AG08395 (cell line): ENCODE measurements at places on chromosomes 13 and 19.

GRCh38 chr13:89660752-89661151, 1686.7 kb upstream of the MIR17HG start:
- no peak for DNase-seq

GRCh38 chr19:28021259-28022185, 1191.4 kb downstream of the UQCRFS1 start:
- DNase-seq = no peak

DNA sequence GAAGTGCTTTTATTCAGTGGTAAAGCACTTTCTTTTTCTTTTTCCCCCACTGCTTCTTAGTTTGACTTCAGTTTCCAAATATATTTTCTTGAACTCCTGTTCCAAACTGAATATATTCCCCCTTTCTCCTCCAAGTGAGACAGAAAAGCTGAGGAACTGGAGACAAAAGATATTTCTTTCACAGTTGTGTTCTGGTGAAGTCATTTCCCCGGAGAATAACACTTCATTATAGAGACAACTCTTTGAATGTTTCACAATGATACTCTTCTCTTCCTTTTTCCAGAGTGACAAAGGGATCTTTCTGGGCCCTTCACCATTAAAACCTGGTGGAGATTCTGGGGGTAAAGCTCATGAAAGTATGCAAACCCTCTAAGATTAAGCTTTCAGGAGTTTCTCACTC, 860.8 kb upstream of the SLITRK5 start:
- DNase-seq = no peak

- DNase-seq = peak; percentile 6
Measured at GRCh38 chr13:93450191-93450621, 223.6 kb downstream of the GPC6 start.

- no peak for DNase-seq
Measured at GRCh38 chr19:54208784-54209057, 8.1 kb downstream of the RPS9 start.

- DNase-seq = no peak
Measured at GRCh38 chr13:82717249-82717648, 1165.0 kb downstream of the SLITRK1 start.

- DNase-seq = no peak
Measured at GRCh38 chr13:39816936-39817335, 161.5 kb downstream of the COG6 start.

- DNase-seq = no peak
Measured at GRCh38 chr13:29476046-29476445, 119.4 kb downstream of the SLC7A1 start.

GRCh38 chr13:107976628-107977027, 238.7 kb downstream of the LIG4 start:
- DNase-seq = no peak

DNA sequence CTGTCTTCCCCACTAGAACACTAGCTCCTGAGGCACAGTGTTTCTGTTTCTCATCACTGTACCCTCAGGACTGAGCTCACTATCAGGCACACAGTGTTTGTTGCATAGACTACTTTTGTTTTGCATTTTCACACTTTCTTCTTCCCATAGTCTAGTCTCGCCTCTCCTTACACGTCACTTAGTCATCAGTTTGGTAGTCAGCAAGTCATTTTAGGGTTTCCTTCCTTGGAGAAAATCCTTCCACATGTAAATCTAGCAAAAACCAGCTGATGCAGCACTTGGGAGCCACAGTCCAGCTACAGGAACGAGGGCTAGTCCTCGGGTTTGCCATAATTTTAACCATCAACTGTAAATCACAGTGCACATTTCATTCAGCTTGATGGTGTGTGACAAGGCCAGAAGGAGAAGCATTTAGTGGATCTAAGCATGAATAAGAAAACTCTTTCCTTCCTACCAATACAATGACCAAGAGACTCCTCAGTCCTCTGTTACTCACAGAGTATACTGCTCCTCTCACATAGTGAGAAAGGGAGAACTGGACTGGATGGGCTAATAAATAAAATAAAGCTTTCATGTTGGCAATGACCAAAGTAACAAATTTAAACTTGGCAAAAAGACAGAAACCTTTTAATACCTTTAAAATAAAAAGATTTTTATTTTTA, 221.0 kb downstream of the KLF12 start:
- DNase-seq = peak; percentile 71

DNA sequence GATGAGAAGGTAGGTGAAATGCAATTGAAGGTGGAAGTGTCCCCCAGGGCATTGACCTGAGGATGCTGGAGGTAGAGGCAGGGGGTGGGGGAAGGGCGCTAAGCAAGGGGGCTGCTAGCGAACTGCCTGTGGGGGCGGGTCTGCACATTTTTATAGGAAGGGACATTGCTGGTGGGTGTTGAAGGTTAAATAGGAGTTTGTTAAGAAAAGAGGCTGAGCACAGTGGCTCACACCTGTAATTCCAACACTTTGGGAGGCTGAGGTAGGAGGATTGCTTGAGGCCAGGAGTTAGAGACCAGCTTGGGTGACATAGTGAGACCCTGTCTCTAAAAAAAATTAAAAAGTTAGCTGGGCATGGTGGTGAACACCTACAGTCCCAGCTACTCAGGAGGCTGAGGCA, 5.5 kb upstream of the ACP4 start:
- no peak for DNase-seq

DNA sequence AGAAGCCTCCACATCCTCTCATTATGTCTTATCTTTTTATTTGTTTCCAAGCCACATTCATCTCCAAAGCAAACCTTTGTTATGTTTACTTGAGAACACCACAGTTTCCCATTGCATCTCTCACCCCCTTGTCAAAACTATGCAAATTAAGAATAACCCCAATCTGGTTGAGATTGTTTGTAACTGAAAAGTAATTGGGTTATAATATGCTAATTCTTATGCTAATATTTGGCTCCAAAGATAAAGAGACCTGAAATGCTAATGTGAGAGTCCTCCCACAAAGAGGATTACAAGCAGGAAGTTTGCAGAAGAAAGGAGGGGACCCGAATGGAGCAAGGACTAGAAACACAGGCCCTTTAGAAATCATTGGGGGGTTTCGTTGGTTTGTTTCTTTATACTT, 92.9 kb upstream of the UBL3 start:
- DNase-seq = no peak

DNA sequence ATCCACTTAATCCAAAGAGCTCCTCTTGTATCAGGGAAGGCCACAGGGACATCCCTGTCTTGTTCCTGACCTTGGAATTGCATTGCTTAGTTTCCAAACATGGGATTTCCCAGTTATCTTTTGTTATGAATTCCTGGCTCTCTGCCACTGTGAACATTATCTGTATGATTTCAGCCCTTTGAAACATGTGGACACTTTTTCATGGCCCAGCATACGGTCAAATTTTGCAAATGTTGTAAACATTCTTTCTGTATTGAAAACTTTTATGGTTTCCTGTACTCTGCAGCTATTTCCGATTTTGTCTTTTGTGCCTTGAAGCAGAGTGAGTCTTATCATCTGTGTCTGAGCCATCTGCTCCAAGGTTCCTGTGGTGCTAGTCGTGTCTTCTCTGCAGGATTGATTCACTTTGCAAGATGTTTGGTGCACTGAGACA, 4.5 kb upstream of the CFAP97D2 start:
- DNase-seq = no peak

DNA sequence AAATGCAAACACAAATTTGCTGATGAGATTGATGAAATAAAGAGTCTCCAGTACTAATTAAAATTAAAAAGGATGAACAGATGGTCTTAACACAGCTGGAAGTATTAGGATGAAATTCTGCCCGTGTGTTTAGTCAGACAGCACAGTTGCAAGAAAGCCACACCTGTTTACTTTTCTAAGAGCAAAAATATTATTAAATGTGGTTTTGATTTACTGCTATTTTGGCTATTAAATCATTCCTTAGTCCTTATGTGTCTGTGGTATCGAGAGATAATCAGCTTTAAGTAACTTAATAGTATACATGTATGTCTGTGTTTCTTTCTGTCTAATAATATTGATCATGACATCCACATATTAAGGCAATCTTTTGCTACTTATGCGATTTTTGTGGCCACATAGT, 494.9 kb downstream of the GPC6 start:
- no peak for DNase-seq

- no peak for DNase-seq
Measured at GRCh38 chr19:32800754-32801153, 68.8 kb downstream of the SLC7A9 start.

DNA sequence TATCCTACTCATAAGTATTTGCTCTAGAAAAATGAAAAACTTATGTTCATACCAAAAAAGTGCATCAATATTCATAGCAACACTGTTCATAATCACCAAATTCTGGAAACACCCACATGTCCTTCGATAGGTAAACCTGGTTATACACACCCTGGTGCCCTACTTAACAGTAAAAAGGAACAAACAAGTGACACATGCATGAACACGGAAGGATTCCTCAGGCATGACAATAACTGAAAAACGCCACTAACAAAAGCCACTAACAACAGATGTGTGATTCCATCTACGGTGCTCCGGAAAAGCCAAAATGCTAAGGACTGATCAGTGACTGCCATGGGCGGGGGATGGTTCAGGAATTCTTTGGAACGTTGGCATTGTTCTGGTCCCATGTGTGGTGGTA, 65.5 kb downstream of the STK24 start:
- no peak for DNase-seq

DNA sequence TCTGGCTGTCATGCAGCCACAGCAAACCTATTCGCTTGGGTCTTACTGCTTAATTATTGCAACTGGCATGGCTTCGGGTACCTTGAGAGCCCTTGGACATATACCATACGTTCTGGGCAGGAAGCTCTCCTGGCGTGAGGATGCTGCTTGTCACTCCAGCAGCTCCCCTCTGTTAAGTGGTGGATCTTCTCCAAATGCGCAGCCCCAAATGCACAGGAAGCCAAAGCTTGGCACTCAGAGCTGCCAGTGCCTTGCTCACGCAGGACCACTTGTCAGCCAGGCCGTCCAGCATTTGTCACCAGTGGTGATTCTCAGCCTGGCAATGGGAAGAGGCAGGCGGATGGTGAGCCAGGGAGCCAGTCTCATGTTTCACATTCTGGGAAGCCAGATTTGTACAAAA, 158.6 kb downstream of the KATNAL1 start:
- DNase-seq = no peak

DNA sequence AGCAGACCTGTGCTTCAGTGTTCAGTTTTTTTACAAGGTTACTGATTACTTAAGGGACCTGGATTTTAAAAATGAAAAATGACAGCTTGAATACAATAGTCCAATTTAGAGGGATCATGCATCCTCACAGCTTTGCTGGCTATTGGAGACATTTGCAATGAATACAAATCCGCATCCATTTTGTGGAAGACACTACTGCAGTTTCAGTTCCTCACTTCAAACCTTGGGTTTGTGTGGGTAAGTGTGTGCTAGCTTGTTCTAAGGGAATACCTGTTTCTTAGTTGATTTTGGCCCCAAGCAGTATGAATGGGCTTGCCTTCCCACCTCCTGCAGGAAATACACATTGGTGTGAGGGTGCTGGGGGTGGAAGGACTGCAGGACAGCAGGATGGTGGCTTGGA, 222.4 kb downstream of the OLFM4 start:
- DNase-seq = no peak

DNA sequence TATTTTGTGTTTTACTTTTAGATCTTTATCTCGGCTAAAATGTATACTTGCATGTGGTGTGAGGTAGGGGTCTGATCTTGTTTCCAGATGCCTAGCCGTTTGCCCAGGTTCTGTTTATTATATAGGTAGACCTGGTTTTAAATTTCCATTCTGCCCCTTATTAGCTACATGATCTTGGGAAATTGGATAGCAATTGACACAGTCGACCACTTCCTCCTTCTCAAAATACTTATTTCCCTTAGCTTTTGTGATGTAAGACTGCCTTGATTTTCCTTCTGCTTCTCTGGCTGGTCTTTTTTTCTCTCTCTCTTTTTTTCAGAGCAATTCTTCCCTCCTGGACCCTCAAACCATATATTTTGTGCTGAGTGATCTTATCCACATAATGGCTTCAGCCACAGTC, 3.0 kb upstream of the PGLYRP1 start:
- no peak for DNase-seq

- DNase-seq = no peak
Measured at GRCh38 chr19:34669305-34669704, 7.7 kb downstream of the SCGB2B2 start.

DNA sequence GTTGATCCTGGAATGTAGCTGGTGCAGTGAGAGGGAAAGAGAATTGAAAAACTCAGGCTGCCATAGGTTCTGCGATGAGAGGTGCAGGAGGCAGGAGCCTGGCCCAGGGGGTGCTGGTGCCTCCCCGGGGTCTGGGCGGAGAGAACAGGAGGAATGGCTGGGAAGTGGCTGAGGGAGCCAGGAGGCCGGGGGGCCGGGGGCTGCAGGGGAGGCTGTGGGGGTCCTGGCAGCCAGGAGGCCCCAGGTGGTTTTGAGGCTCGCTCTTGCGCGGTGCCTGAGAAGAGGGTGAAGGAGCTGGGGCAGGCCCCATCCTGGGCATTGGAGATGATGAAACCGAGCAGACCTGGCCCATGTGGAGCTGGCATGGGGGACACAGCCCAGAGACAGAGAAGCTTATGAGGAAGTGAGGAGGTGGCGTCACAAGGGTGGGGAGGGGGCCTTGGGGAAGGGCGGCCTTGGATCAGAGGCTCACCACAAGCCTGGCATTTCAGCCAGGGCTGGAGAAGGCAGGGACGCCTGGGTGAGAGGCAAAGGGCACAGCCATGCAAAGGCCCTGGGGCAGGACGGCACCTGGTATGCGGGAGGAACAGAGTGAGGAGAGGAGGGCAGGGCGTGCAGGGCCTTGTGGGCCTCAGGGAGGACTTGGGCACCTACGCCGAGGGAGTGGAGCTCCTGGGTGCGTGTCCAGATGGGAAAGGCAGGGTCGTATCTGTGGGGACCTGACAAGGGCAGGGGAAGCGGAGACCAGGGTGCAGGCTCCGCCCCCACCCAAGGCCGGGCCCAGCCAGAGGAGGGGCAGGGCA, 1.3 kb upstream of the TEKTIP1 start:
- DNase-seq = no peak

GRCh38 chr13:102930566-102930965, 84.7 kb downstream of the ERCC5 start:
- no peak for DNase-seq

DNA sequence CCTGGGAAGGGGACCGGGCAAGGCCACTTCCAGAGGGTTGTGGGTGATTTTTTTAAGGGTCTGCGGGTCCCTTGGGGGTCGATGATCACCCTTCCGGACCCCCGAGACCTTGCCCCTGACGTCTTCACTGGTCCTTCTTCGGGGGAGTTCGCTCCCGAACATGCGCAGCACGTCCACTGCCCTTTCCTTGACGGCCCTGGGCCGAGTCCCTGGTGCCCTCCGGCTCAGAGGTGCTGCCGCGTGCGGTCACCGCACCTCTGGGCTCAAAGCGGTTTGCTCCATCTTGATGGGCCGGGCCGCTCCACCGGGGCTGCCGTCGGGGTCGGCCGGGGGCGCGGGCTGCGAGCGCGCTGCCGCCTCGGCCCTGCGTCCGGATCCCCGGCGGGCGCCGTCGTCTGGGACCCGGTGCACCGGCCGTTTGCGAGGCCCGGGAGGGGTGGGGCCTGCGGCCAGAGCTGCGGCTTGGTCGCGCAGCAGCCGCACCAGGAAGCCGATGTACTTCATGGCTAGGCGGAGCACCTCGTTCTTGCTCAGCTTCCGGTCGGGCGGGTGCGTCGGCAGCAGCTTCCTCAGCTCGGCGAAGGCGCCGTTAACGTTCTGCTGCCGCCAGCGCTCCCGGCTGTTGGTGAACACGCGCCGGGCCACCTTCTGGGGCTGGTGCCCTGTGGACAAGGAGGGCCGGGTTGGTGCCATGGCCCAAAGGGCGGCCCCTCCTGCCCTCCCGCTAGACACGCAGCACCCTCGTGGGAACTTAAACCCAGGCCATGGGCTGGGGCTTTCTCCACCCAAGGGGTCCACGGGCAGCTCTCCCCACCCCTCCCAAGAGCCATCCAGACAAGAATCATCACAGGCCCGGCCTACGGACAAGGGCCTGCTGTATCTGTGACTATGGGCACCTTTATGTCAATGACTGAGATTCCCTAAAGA, 3.3 kb downstream of the LYL1 start:
- peak; percentile 66 for DNase-seq
